ENCODE measurements at places on chromosomes 6 and 20.

- DNase-seq = no peak
These were observed at the start of gene SNAP25 for GRCh38 chr20:10218536-10219451. TSS of gene SNAP25 (plus strand) at chr20:10218830. CDS start at chr20:10275492, 56,662 bp downstream.

DNA sequence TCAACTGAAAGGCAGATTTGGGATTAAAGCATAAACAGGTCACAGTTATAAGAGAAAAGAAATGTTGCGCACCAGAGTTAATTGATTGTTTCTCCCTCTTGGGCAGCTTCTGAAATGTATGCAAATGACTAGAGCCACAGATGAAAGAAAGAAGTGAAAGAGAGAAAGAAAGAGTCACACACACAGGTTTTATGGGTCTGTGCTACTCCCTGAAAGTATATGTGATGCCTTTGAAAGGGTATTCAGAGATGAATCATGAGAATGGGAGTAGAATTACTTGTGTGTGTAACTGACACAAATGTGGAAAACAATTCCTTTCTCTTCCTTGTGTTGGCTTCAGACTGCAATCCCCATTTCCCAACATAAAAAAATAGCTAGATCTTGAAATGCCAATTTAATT is 196.9 kb downstream of the FOXA2 start:
- no peak for DNase-seq

DNA sequence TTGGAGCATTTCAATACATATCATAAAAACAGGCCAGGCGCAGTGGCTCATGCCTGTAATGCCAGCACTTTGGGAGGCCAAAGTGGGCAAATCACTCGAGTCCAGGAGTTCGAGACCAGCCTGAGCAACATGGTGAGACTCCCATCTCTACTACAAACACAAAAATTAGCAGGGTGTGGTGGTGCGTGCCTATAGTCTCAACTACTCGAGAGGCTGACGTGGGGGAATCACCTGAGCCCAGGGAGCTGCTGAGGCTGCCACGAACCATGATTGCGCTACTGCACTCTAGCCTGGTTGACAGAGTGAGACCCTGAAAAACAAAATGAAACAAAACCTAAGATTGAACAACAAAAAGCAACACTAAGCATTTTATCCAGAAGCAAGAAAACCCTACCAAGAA is 47.2 kb downstream of the BACH2 start:
- no peak for DNase-seq

- DNase-seq = no peak
These were observed 268.6 kb downstream of the FOXC1 start for GRCh38 chr6:1878330-1878729.

DNA sequence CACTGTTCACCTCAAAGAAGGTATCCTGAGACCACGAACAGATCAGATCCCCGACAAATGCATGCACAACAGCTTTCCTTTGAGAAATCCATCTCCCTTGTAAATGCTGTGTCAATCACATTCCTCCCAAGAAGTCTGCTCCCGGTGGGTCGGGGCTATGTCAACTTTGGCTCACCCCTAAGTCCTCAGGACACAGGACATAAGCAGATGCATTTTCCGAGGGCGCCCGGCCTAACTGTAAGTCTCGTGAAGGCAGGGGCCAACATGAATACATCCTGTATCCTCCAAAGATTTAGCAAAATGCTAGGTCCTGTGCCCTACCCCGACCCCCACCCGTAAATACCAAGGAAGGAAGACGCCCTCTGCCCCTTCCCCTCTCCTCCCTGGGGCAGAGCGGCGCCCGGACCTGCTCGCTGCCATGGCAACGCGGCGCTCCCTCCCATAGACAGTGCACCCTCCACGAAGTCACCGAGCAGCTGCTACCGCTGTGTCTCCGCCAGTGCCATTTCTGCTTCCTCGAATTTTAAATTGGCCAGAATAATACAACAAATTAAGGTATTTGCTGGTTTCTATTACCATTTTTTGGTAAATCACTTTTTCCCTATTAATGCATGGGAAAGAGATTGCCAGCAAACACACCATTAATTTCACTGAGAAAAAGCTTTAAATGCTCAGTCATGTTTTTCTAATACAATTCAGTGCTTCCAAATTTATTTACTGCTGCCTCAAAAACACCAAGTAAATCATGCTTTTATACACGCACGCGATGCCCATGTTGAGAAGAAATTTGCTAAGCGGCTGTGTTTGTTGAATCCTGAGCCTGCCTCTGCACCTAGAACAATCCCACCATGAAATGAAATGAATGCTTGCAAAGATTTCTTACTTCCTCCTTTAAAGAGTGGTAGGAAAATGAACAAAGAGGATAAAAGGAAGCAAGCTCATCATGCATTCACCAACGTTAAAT is 100.6 kb downstream of the PCSK2 start:
- no peak for DNase-seq

- DNase-seq = no peak
These were observed 1.3 kb upstream of the E2F1 start for GRCh38 chr20:33687370-33687915.

GRCh38 chr20:33914919-33915318 is 78.8 kb upstream of the RALY start:
- DNase-seq = no peak

GRCh38 chr20:57558614-57559288 is 2.2 kb upstream of the PCK1 start:
- DNase-seq = no peak

DNA sequence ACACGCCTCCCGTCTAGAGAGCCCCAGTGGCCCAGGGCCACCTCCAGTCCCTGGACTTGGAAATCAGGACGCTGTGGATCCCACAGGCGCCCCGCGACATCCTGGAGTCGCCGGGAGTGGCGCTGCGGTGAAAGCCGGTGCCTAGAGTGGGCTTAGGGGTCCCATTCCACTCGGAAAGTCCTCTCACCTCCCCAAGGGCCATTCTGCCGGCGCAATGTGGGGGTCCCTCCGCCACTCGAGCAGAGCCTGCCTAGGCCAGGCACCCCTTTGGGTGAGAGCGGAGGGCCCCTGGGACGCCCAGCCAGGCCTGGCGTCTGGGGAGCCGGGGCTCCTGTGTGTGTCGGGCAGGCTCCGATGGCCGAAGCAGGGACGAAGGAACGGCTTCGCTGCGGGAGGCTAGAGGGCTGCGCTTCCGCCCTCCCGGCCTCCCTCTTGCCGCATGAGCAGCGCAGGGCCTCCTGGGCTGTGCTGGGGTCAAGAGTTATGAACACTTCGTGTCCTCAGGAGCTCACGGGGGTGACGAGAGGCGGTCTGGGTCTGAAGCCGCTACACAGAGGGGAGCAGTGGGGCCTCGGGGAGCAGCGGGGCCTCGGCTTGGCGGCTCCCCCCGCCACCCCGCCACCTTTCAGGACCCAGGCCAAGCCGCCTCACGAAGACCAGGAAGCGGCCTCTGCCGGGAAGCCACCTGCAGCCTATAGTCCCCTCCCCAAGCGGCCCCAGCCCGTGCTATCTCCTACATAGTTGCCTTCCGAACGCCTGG is 13.6 kb downstream of the POU3F2 start:
- no peak for DNase-seq

- no peak for DNase-seq
These were observed 919.6 kb downstream of the KIF16B start for GRCh38 chr20:15653396-15654207.

- no peak for DNase-seq
These were observed 154.3 kb upstream of the RPS6KA2 start for GRCh38 chr6:166781331-166781730.

- DNase-seq = no peak
These were observed 58.8 kb downstream of the BMP6 start for GRCh38 chr6:7784706-7785105.

- DNase-seq = no peak
These were observed 169.3 kb downstream of the ANKRD60 start for GRCh38 chr20:58059260-58059544.

GRCh38 chr6:21596145-21596948 is 2.8 kb downstream of the SOX4 start:
- DNase-seq = no peak

GRCh38 chr20:17841751-17842215 is 126.8 kb downstream of the SNX5 start:
- no peak for DNase-seq

DNA sequence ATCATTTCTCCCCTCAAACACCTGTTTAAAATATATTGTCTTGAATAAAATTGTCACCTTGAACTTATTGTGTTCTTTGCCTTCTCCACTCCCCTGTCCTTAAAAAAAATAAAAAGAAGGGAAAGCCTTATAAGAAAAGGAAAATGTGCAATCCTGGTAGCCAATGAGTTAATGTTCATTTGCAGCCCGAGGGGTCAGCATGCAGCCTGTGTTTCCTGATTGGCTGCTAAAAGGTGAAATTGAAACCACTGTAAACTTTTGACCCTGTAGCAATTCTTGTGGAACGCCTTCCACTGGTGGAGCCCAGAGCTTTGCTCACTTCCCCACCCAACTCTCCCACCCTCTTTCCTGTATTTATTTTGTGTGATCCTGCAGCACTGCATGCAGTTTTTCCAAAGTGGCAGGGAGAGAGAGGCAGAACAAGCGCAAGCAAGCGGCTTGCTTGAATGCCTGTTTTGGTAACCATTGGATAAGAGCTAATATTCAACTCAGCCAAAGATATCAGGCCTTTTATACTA is 74.9 kb downstream of the NCOA3 start:
- no peak for DNase-seq

- no peak for DNase-seq
These were observed 27.9 kb downstream of the B4GALT5 start for GRCh38 chr20:49685809-49686208.

DNA sequence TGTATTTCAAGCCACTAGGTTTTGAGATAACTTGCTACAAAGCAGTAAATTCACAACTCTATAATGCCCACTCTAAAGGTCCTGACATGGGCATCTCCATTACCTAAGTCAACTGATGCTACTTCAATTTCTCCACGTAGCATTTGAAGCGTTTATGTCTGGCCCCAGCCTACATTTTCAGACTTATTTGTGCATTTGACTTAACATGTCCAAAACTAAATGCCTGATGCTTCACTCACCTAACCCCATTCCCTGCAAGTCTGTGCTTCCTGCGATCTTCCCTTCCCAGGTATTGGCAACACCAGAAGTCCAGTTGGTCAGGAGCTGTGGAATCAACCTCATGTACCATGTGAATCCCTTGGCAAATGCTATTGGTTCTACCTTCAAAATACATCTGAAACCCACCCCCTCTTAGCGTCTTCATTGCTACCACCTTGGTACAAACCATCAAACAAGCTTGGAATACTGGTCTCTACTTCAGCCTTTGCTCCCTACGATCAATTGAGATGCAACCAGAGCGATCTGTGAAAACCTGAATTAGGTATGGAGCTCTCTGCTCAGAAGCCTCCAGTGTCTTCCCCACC is 12.8 kb upstream of the ZNFX1 start:
- DNase-seq = no peak

DNA sequence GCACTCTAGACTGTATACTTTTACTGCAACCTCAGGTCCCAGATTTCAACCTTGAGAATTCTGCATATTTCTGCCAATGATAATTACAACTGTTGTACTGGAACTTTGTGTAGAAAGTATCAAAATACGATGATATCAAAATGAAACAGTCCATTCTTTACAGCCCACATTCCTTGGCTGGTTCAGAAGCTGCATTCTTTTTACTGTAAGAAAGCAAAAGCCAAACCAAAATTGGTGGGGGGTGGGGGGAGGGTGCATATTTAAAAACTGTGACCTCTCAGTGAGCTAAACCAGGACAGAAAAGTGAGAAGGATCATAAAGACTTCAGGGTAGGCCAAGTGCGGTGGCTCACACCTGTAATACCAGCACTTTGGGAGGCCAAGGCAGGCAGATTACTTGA is 41.8 kb upstream of the UBR2 start:
- DNase-seq = no peak

DNA sequence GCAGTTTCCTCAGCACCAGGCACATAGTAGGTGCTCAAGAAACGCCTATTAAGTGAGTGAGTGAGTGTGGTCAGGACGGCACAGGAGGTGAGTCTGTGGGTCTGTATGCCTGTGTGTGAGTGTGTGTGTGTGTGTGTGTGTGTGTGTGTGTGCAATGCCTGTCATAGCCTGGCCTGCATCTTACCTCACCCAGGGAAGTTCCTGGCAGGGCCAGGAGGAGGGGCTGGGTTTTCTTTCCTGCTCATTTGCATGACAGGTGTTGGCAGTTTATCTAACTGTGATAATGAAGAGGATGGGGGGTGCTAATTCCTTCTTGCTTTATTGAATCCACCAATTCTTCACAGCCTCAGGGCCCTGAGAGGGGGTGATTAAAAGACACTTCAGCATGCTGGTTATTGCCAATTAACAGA is 146.7 kb upstream of the MLN start:
- no peak for DNase-seq

- no peak for DNase-seq
These were observed 56.9 kb upstream of the ENPP4 start for GRCh38 chr6:46072866-46073265.

DNA sequence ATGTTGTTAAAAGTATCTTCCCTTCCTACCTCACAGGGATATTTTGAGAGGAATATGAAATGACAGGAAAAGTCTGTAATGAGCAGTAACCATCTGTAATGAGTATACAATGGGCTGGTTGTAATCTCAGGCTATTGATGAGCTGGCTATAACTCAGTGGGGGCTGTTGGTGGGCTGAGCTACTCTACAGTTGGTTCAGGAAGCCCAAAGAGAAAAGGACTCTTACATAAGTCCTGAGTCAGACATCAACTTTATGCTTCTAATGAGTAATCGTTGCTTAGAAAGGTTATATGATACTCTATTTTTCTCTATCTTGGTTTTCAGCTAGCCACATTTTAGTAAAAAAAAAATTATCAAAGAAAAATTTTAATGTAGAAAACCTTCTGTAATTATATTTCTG is 26.4 kb downstream of the ZNF391 start:
- DNase-seq = no peak

DNA sequence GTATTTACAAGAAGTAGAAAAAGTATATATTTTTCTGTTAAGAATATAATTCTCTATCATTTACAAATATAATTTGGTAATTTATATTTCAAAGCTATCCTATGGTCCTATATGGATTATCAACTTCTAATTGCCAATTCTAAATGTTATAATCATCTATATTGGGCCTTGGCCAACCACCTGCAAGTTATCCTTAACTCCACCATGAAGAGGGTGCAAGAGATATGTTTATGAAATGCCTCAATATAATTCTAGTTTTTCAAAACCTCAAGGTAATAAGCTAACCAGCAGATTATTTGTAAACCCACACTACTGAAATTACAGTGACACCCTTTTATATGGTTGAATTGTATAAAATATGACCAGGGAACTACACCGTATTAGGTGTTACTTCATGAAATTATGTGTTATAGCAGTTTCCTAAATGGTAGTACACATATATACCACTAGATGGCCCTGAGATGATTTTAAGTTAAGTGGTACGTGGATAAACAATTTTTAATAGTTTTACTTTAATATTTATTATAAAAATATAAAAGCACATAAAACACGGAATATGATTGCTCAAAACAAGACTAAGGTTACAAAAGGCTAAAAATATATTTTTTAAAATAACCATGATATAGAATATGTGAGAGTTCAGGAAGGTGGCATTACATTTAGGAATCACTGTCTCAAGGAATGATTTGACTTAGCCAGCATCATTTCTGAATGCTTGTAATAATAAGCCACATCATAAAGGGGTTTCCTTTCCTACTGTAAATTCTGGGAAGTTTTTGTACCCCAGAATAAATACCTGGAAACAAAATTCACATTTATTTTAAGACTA is 9.8 kb upstream of the PNISR start:
- no peak for DNase-seq

GRCh38 chr20:57055345-57055744 is 211.1 kb downstream of the BMP7 start:
- no peak for DNase-seq

- DNase-seq = no peak
These were observed 179.4 kb downstream of the ASCC3 start for GRCh38 chr6:100701728-100702127.
